NCI-H187 treated with DMSO at 0.1 percent for 48 hours (cell line): ENCODE measurements at places on chromosomes 2 and 18.
A peak's percentile ranks its signal among the peaks of the same experiment; 100 is the strongest.

GRCh38 chr2:156038021-156038420 lies 294.5 kb downstream of the NR4A2 start:
- DNase-seq, result no peak

- no peak for DNase-seq
These were observed 103.3 kb downstream of the CTAGE1 start for GRCh38 chr18:22314420-22314819.

- no peak for DNase-seq
These were observed 1045.0 kb upstream of the DDX18 start for GRCh38 chr2:116769514-116769913.

- no peak for DNase-seq
These were observed 201.1 kb upstream of the HDAC4 start for GRCh38 chr2:239601880-239602279.

DNA sequence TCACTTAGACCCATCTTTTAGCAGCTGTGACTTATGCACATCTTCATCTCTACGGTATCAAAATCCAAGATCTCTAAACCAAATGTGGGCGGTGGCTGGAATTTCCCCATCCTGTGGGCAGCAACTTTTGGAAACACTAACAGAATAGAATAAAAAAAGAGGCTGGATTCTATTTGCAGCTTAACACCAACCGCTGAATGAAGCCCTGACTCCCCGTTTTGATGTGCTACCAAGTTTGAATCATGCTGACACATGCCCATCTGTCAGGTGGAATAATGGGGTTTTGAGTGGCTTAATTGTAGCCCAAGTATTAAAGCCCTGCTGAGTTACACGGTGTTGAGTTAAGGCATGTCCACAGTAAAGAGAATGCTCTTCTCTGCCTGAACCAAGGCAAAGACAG lies 165.2 kb downstream of the MTCL1 start:
- no peak for DNase-seq

- DNase-seq, result no peak
These were observed 8.6 kb downstream of the KLF7 start for GRCh38 chr2:207157162-207157481.

DNA sequence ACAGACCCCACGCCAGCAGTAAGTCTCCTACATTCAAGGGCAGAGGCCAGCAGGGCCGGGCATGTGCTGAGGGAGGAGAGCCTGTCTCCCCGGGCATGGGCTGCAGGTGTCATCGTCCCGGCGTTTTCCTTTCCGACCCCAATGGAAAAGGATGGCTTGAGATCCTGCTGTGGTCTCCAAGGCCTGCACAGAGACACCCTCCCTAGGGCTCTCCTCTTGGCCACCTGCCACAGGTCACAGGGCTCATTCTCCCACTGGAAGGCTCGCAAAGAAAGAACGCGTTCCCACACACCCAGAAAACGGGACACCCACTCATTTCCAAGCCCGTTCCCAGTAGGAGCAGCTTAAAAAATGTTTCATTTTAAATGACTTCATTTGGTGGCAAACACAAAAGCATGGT lies 41.0 kb downstream of the DIPK1C start:
- no peak for DNase-seq

DNA sequence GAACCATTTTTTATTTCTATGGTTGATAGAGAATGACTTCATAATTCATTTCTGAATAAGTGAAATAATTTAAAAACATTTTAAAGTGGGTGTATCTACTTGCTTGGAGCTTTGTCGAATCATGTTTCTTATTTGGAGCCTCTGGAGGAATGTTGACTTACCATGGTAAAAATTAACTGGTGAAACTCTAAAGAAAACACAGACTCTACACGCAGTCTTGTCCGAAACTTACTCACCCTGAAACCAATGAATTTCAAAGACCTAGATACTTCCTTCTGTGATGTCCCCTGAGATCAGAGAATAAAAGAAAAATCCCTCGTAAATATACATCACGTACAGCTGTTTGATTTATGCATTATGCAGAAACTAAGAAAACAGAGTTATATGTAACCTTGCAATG lies 665.2 kb upstream of the NRXN1 start:
- DNase-seq, result no peak

GRCh38 chr18:69109686-69110085 lies 291.0 kb upstream of the DOK6 start:
- DNase-seq, result no peak

DNA sequence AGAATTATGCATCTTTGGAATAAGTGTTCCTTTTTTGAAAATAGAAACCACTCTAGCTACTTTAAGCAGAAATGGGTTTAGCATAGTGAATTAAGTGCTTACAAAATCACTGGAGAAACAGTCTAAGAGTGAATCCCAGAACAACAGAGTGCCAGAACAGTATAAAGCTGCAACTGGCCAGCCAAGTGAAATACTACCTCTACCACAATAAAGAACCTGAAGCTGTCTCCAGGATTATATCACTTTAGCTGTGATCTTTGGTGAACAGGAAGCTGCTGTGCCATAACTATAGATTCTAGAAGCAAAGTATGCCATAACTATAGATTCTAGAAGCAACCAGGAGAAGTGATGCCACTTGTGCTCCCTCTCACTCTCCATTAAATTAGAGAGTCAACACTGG lies 7.6 kb downstream of the CAMKMT start:
- no peak for DNase-seq

- peak; percentile 90 for DNase-seq
These were observed 48.4 kb upstream of the ZNF397 start for GRCh38 chr18:35192415-35192814.

GRCh38 chr2:50118905-50119702 lies 912.8 kb downstream of the NRXN1 start:
- no peak for DNase-seq

- no peak for DNase-seq
These were observed 31.9 kb upstream of the SLC35G4 start for GRCh38 chr18:11577271-11578112.

DNA sequence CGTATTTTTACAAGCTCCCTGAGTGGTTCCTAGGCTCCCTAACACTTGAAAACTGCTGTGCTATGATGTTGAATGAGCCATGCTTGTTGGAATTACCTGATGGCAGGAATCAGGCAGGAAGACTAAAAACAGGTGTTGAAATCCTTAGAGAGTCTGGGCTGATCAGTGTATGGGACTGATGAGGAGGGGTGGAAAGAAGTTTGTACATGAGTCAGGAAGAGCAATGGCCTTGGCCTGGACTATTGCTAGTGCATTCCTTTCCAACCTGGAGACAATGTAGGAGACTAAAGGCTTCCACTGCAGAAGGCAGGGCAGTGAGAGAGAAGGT lies 25.0 kb upstream of the TMBIM1 start:
- DNase-seq, result no peak

DNA sequence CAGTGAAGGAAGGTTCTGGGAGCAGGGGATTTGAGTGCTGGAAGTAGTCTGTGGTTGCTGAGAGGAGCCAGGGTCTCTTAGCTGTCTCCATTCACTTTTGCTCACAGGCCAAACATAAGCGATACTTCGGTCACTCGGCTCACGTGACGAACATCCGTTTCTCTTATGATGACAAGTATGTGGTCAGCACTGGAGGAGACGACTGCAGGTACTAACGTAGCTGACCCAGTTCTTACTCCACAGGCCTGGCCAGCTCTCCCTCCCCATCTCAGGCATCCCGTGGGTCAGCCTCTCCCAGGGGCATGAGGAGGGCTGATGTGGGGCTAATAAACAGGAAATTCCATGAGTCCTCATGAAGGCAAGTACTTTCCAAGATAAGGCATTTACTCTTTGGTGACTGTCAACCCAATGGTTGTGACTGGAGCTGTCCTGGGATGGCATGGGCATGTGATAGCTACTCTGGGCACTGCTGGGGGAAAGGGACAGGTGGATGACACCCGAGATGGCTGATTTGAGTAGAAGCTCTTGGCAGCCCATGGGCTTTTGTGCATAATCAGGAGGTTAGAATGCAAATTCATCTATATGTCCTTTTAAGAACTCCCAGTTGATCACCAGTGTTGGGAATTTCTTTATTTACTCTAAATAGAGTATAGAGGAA lies 81.6 kb downstream of the RTN4 start:
- no peak for DNase-seq

DNA sequence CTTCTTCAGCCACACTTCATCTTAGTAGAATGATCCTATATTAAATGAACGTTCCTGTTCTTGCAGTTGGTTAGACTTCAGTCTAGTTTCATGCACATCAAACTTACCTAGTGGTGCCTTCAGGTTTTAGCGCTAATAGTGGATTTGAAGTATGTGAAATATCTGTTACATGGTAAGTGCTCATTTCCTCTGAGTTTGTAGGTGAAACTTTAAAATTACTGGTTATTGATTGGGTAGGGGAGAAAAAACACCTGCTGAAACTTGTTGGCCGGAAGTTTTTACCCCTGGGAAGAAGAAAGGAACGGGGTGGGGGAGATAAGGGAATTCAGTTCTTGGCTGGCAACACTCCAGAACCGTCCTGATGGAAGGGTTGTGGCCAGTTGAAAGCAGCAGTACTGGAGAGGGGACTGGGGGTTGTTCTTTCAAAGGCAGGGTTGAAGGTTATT lies 112.8 kb downstream of the SPTBN1 start:
- DNase-seq, result no peak

DNA sequence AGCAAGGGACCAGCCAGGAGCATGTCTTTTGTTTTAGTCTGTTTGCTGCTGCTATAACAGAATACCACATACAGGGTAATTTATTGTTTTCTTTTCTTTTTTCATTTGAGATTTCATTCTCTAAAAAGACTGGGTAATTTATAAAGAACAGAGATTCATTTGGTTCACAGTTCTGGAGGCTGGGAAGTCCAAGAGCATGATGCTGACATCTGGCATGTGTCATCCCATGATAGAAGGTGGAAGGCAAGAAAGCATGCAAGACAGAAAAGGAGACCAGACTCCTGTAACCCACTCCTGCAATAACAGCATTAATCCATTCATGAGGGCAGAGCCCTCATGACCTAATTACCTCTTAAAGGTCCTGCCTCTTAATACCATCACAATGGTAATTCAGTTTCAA lies 14.8 kb downstream of the SGO2 start:
- DNase-seq, result no peak

- DNase-seq, result no peak
These were observed 1132.8 kb downstream of the LRP1B start for GRCh38 chr2:140998017-140998416.

- no peak for DNase-seq
These were observed 14.5 kb downstream of the SMAD2 start for GRCh38 chr18:47915930-47916329.

DNA sequence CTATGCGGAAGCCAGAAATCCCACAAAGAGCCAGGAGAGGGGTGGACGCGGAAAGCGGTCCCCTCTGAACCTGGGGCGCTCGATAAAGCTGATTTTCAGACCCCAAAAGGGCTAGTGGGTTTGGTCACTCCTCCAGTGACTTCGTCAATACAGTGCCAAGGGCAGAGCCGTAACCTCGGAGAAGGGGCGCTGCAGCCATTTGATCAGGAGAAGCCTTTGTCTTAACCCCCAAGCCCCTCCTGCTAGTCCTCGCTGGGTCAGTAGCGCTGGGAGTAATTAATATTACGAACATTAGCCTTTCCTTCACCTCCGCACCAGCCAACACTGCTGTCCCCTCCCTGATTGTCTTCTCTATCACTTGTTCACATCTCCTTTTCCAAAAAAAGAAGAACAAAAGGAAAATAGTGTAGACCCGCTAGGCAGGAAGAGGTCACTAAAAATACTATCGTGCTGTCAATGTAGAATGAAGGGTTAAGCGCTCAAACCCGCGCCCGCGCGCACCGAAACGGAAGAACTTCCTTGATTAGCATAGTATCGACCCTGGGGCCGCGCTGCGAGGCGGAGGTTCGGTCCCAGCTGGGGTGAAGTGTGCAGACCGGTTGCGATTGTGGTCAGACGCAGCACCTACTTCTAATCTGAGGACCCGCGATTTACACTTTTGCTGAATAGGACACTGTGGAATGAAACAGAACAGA lies 63.2 kb upstream of the MAPRE2 start:
- no peak for DNase-seq

DNA sequence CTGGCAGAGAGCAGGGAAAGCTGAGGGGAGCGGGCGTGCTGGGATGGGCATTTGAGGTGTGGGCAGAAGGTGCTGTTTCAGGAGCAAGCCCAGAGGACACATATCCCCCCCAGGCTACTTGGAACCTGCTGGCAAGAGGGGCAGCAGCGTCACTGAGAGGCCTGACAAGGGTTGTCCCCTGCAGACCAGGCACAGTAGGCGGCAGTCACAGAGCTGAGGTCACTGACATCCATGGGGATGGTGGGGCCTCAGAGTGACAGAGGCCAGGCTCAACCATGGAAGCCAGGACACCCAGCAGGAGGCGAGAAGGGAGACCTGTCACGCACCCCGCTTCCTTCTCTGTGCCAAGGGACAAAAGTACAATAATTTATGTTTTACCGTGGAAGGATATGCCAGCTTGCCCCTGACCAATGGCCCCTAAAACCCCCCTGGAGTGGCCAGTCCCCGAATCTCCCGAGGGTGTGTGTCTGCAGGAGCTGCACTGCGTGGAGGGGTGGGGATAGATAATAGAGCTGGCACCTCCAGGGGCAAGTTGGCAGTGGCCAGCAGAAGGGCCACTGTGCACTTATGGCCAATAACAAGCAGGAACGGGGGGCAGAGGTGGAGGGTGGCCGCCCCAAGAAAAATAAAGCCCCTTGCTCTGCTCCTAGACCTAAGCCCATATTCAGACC lies 86.3 kb upstream of the SLC66A3 start:
- no peak for DNase-seq
